HuH-7 (cell line): ENCODE measurements at places on chromosomes 3 and 15.

GRCh38 chr15:72764656-72765055, 18.9 kb downstream of the ADPGK start:
- no peak for DNase-seq

DNA sequence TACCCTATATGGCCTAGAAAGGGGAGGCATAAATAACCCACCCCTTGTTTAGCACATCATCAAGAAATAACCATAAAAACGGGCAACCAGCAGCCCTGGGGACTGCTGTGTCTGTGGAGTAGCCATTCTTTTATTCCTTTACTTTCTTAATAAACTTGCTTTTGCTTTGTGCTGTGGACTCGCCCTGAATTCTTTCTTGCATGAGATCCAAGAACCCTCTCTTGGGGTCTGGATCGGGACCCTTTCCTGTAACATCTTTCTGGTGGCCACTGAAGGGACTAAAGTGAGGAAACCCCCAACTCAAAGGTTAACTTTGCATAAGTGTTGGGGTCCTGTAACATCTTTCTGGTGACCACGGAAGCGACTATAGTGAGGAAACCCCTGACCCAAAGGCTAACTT, 15.7 kb upstream of the HHATL start:
- no peak for DNase-seq

GRCh38 chr3:188707381-188708288, 464.1 kb upstream of the TPRG1 start:
- no peak for DNase-seq

GRCh38 chr3:179733797-179734196, 81.0 kb downstream of the USP13 start:
- no peak for DNase-seq

DNA sequence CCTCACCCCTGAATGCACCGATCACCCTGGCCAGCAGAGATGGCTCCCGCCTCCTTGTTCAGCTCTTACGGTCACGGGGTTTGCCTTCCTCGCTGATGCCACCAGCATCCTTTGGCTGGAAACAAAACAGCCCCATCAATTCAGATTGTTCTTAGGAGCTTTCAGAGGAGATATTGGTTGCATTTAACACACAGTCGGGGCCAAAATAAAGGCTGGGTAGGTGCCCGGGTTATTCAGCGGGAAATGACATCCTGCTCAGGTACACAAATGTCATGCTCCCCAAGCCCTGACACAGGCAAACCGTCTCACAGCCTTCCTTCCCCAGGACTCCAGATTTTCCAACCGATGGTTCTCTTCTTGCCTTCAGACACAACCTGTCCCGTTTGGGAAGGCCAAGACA, 62.4 kb upstream of the MEF2A start:
- no peak for DNase-seq

DNA sequence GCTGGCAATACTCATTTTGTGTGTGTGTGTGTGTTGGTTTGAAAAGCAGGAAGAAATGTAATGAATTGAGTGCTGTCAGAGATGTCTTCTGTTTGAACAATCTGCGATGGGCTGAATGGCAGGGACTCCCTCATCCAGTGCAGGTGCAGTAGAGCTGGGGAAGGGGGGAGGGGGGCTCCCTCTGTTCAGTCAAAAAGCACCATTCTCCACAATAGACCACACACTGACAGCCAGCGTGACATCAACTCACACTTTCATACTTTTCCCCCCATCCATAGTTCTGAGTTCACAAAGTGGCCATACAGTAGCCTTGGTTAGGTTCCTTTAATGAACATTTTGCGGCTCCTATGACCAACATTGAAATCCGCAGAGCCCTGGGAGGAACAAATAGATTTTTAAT, 10.4 kb downstream of the SOX2 start:
- DNase-seq: no peak

DNA sequence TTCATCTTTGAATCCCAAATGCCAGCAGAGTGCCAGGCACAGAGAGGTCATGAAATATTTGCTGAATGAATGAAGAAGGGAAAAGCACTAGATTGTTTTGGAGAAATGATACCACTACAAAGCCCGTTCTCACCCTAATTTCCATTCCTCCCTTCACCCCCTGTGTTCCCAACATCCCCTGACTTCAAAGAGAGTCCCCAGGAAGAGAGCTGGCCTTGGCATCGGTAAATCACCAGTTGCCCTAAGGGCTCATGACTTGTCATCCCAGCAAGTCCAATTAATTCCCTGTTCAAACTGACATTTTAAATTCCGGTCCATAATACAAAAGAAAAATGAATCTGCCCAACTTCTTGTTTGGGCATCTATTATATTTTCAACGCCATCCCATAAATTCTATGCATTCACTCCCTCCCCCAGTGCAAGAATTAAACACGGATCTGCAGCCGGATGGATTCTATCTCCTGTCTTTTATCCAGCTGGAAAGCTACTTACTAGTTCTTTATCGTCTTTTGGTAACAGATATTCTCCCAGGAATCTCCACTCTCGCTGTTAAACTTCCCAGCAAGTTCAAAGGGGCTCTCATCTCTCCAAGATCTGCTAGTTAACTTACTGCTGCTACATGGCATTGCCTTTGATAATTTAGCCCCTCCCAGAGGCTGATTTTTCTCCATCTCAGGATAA, 63.9 kb upstream of the TSC22D2 start:
- no peak for DNase-seq

- no peak for DNase-seq
These were observed 137.3 kb upstream of the CNTN3 start for GRCh38 chr3:74751775-74752174.

DNA sequence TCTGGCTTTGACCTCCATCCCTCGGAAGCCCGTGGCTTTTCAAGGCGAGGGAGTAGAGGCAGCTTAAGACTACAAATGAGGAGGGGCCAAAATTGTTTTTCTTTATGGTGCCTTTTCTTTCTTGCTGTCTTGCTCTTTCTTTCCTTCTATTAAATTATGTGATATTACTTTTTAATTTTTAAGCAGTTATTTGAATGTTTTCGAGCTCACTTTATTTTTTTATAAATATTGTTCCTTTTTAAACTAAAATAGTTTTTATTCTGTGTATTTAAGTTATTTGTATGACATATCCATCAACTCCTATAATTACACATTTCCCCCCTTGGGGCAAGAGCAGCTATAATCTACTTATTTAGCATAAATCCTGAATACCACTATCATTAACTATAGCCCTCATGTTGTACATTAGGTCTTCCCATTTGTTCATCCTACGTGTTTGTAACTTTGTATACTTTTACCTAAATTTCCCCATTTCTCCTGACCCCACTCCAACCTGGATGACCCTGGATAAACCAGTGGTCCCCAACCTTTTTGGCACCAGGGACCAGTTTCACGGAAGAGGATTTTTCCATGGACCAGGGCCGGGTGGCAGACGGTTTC, 622 bp upstream of the PLSCR1 start:
- DNase-seq: no peak

DNA sequence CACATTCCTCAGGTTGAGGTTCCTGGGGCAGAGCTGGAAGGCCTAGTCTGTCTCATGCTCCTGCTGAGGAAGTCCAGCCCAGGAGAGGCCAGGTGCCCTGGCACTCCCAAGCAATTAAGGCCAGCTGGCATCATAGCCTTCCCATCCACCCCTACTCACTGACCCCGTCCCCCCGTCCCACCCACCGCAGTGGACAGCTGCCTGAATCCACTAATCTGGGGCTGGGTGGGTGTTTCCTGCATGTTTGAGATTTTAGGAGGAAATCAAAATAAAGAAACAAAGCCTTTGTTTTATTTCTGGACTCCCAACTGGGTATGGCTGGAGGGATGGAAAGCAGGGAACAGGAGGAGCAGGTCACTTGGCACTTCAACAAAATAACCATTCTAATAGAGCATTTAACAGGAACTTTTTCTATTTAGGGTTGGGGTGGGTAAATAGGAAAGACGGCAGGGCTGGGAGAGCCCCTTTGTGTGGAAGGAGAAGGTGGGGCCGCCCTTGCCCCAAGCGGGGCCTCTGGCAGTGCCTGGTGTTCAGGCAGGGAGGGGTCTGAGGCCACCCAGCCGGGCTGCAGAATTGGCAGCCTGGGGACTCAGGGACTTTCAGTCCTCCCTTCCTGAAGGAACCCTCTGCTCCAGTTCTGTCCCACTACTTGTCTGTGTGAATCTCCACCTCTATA, 8.5 kb downstream of the MRAS start:
- no peak for DNase-seq

GRCh38 chr15:65938604-65939003, 69.3 kb downstream of the RAB11A start:
- DNase-seq: no peak

- no peak for DNase-seq
These were observed 32.7 kb downstream of the FHIT start for GRCh38 chr3:61218504-61218903.

DNA sequence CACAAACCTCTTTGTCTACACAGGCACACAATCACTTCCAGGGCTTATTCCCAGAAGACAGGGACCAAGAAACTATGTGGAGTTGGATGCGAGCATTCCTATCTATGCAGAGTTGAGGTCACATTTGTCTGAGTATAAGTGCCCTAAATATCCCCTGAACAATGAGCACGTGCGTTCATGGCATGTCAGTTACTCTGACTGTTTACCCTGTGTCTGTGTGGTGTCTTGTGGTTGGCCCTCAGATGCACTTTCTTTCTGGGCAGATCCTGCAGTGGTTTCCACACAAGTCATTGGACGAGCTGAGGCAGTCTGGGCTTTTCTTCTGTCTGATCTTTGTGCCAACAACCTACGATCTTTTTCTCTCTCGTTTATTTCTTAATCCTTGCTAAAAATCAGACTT, 134.5 kb downstream of the FBN1 start:
- DNase-seq: no peak

DNA sequence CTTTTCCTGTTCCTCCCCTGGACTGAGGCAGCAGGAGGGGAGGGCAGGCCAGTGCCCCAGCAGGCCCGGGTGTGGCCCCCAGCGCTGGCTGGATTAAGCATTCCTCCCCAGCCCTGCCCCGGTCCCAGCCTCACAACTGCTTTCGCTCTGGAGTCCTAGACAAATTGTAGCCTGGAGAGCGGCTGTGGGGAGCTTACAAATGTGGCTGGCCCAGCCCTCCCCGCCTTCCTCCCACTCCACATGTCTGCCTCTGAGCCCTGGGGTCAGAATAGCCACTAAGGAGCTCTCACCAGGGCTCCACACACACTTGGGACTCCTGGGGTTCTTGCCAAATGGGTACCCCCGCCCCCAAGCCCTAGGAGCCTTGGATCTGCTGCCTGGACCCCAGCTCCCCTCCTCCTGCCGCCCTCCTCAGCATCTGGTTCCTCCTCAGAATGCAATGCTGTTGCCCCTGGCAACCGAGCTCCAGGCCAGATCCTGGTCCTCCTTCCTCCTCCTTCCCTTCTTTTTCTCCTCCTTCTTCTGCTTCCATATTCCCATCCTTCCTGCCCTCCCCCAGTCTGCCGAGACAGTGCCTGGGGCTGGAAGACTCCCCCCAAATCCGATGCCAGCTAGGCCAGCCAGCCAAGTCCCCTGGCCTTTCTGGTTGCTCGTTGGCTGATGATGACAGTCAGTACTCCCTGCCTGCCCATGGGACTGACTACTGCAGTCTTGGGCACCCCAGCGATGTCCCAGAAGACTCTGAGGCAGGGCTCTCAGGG, 91.1 kb downstream of the LINGO1 start:
- DNase-seq: no peak

GRCh38 chr15:37136666-37137065, 36.3 kb upstream of the MEIS2 start:
- no peak for DNase-seq

- no peak for DNase-seq
These were observed 99.7 kb downstream of the RARB start for GRCh38 chr3:25527801-25528200.

- no peak for DNase-seq
These were observed 55.0 kb upstream of the CTDSPL start for GRCh38 chr3:37806505-37807200.

GRCh38 chr3:26229801-26230200, 392.8 kb upstream of the LRRC3B start:
- DNase-seq: no peak

DNA sequence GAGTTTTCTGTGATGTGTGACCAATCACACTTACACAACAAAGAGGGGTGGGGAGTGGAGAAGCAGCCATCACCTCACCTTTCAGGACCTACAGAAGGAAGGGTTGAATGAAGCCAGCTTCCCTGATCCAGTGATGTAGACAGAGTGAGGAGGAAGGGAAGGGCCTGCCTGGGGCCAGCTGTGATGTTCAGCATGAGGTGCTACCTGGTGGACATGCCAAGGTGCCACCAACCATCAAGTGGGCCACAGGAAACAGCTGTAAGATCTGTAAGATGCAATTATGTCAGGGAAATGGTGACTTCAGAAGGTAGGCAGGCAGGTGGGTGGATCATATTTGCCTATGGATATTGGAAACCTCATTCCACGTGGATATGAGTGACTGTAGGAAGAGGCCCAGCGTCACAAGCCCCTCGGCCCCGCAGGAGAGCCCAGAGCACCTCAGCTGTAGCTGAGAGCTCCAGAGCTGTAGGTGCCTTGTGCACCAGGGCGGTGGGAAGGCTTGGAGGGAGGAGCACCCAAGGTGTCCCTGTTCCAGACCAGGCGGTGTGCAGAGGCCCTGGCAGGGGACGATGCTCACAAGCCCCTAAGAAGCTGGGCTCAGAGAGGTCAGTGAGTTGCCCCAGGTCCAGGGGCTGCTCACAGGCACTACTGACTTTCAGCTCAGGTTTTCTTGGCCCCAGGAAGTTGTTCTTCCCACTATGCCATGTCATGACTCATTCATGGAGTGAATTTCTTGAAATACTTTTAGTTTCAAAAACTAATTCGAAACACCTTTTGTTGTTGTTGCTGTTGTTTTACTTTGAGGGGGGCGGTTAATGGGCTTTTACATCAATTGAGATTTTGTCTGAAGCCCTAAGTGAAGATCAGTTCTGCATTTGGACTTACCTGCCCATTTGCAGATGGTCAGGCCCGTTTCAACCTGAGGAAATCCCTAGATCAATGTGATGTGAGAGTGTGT, 94.2 kb upstream of the ALDH1A3 start:
- no peak for DNase-seq

GRCh38 chr15:52349052-52349700, 53.6 kb upstream of the MYO5C start:
- no peak for DNase-seq

DNA sequence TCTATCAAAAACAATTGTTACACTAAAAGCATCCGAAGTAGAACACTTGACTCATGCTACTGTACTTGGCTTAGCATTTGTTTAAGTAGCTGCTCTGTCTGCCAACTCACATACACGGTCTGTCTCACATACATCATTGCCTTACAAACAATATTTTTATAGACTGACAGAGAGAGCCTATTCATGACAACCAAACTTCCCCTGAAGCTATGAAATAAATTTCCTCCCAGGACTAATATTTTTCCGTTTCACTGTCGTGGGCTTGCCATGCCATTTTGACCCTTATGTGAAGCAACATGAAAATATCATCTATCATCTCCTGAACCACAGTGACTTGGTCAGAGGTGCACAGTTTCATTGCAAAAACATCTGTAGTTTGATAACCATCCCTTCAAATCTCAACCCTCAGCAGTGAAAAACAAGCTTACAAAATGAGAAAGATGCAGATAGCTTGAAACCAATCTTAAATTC, 66.5 kb upstream of the PYGO1 start:
- DNase-seq: no peak

DNA sequence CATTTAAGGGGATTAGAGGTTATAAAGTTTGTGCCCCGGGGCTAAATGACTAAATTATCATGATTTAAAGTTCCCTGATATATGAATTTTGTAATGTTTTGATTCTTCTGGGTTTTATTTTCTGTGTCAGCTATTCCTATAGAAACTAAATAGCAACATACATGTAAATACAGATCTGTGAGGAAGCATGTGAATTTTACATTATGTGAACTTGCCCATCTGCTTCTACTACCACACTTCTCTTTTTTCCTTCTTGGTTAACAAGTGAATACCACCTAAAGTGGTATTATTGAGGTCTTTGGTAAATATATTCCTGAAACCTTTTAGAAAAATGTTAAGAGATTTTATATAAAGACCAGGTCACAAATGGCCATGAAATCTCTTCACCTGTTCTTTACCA, 29.3 kb downstream of the SLMAP start:
- no peak for DNase-seq
